Aorta (tissue), 5 donors: ENCODE measurements at places on chromosomes 6 and 20. TPM values are rescaled to one million over a fixed set of nuclear protein-coding genes. Genes with fewer than 3 reads are reported as not detected.

DNA sequence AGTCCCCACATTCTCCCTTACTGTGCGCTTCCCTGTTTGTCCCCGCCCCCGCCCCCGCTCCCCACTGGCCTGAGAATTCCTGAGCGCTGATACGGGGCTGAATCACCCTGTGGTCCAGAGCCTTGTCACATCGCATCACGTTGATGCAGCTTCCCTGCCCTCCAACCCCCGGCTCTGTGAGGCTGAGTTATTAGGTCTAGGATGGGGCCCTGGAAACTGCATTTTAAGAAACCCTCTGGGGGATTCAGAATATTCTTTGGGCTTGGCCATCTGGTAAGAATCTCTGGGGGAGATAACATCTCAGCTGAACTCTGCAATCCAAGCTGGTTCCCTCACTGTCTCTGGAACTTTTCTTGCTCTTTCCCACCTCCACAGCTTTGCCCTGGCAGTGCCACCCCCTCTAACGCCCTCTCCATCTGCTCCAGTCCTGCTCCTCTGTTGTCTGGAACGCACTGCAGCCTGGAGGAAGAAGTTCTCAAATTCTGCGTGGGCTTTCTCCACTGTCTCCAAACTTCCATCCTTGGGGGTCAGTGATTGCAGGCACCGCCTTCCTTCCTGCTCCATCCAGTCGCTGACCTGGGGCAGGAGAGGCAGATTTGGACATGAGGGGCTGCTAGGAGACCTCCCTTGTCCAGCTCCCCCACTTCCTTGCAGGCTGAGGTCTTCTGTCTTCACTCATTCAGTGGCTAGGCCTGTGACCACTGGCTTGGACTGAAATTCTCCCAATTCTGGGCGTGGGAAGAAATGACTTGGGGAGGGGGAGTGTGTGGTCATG is 42.6 kb downstream of the KIAA1755 start:
- H3K4me3 ChIP-seq = no peak overlapping the region
- H3K4me1 ChIP-seq = no peaks in the 10 kb centered on the region
- peak; percentile 80 for DNase-seq
- no peaks in the 10 kb centered on the region for H3K36me3 ChIP-seq
- H3K27me3 ChIP-seq = no peaks in the 10 kb centered on the region

GRCh38 chr6:159005436-159005835 is 5.4 kb upstream of the RSPH3 start:
- no peaks in the 10 kb centered on the region for H3K4me1 ChIP-seq
- H3K27ac ChIP-seq = no peak overlapping the region
- no peaks in the 10 kb centered on the region for H3K36me3 ChIP-seq
- no peak for DNase-seq
- no peaks in the 10 kb centered on the region for H3K27me3 ChIP-seq

Gene GNMT
- polyA plus RNA-seq = not detected

- H3K27ac ChIP-seq = no peak within 1 kb of the TSS
- no peaks in the 10 kb centered on the region for H3K36me3 ChIP-seq
- peak within 1 kb of the TSS; percentile 99 for H3K4me3 ChIP-seq
- H3K4me1 ChIP-seq = no peaks in the 10 kb centered on the region
- DNase-seq = peak; percentile 92
Observed at GRCh38 chr6:44127186-44128019, at the start of the genes MRPL14 and TMEM63B. Gene MRPL14 (minus strand): TSS chr6:44127452. CDS start chr6:44116611, 10,841 bp downstream. Gene TMEM63B (plus strand): TSS chr6:44127554. CDS start chr6:44134585, 7,031 bp downstream.

- H3K27me3 ChIP-seq = no peaks in the 10 kb centered on the region
- no peaks in the 10 kb centered on the region for H3K4me1 ChIP-seq
- no peak overlapping the region for H3K27ac ChIP-seq
- no peak overlapping the region for H3K4me3 ChIP-seq
Observed at GRCh38 chr20:3051385-3052019, 5.7 kb downstream of the MRPS26 start.

Gene PNLDC1
- polyA plus RNA-seq = 0.46 TPM

GRCh38 chr20:12177657-12178293 is 260.1 kb downstream of the BTBD3 start:
- no peaks in the 10 kb centered on the region for H3K36me3 ChIP-seq
- H3K4me3 ChIP-seq = no peak overlapping the region
- H3K27ac ChIP-seq = no peak overlapping the region
- H3K27me3 ChIP-seq = no peaks in the 10 kb centered on the region

- DNase-seq = no peak
- no peak overlapping the region for H3K27ac ChIP-seq
- H3K36me3 ChIP-seq = no peaks in the 10 kb centered on the region
- H3K4me1 ChIP-seq = no peaks in the 10 kb centered on the region
Observed at GRCh38 chr6:45997875-45998506, 17.7 kb downstream of the CLIC5 start.

DNA sequence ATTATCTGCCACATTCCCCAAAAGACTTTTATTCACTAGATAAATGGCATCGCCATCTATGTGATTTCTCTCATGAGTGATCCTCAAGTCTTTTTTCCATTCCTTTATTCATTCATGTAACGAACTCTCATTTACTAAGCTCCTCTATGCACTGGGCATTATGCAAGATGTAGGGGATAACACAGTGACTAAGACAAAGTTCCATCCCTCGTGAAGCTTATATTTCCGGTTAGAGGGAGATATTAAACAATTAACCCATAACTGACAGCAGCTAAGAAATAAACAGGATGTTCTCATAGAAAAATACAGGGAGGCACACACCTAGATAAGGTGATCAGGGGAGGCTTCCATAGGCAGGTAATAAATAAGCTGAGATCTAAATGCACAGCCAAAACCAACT is 17.2 kb upstream of the PREX1 start:
- H3K27me3 ChIP-seq = no peaks in the 10 kb centered on the region
- no peak overlapping the region for H3K27ac ChIP-seq
- DNase-seq = no peak
- no peak overlapping the region for H3K4me3 ChIP-seq
- no peaks in the 10 kb centered on the region for H3K4me1 ChIP-seq

Gene PHIP
- polyA plus RNA-seq = 2.9 TPM

GRCh38 chr6:117907601-117908245 is 659 bp downstream of the SLC35F1 start:
- peak overlapping the region; percentile 72 for H3K4me3 ChIP-seq
- H3K27me3 ChIP-seq = no peaks in the 10 kb centered on the region
- DNase-seq = peak; percentile 59
- H3K36me3 ChIP-seq = no peaks in the 10 kb centered on the region
- H3K4me1 ChIP-seq = no peaks in the 10 kb centered on the region

Gene BTN1A1
- not detected for polyA plus RNA-seq

DNA sequence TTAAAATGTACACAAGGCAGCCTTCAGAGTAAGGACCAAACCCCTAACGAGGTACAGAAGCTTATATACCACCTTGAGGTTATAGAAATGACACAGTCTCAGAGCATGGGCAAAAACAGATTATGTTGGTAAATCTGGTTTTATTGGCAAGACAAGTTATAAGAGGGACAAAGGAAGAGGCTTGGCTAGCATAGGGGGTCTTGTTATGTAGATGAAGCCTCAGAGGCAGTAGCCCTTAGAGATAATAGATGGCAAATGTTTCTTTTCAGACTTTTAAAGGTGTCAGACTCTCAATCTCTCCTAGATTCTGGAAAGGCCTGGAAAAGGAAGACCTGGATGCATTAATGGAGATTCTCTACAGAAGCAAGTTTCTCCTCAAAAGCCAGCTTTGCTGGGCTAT is 123.3 kb upstream of the ATXN1 start:
- H3K4me1 ChIP-seq = no peaks in the 10 kb centered on the region
- DNase-seq = no peak
- H3K4me3 ChIP-seq = no peak overlapping the region
- no peak overlapping the region for H3K27ac ChIP-seq

DNA sequence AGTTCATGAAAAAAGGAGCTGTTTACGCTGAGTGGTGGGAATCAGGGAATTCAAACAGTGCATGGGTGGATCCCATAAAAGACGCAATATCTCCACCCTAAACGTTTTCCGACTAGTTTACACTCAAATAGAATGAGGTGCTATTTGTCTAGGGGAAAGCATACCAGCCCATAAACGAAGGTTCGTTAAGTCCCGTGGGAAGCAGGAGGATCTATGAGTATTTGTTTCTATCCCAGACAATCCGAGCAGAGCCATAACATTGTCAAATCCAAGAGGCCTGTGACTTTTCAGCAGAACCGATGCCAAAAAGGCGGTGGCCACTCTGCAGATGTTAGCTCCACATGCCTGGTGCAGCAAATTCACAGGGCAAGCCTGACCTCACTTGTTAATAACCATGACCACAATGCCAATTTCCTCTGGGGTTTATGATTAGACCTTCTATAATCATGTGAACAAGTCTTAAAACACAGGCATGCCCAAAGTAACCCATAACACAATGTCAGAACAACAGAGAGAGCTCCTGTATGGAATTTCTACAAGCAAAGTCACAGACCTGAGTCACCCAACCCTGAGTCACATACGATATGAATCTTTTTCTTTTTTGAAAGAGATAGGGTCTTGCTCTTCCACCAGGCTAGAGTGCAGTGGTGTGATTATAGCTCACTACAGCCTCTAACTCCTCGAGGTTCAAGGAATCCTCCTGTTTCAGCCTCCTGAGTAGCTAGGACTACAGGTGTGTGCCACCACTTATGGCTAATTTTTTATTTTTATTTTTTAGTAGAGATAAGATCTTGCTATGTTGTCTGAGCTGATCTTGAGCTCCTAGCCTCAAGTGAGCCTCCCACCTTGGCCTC is 123.3 kb downstream of the KIF13A start:
- no peaks in the 10 kb centered on the region for H3K36me3 ChIP-seq
- no peaks in the 10 kb centered on the region for H3K27me3 ChIP-seq
- no peak overlapping the region for H3K4me3 ChIP-seq
- peak overlapping the region; percentile 97 for H3K27ac ChIP-seq
- DNase-seq = peak; percentile 52

Gene CLPSL2
- polyA plus RNA-seq = not detected

Gene HLA-DOB
- polyA plus RNA-seq = 0.26 TPM

Gene KIF6
- 0.63 TPM for polyA plus RNA-seq

Gene PPDPF
- polyA plus RNA-seq = 386 TPM

DNA sequence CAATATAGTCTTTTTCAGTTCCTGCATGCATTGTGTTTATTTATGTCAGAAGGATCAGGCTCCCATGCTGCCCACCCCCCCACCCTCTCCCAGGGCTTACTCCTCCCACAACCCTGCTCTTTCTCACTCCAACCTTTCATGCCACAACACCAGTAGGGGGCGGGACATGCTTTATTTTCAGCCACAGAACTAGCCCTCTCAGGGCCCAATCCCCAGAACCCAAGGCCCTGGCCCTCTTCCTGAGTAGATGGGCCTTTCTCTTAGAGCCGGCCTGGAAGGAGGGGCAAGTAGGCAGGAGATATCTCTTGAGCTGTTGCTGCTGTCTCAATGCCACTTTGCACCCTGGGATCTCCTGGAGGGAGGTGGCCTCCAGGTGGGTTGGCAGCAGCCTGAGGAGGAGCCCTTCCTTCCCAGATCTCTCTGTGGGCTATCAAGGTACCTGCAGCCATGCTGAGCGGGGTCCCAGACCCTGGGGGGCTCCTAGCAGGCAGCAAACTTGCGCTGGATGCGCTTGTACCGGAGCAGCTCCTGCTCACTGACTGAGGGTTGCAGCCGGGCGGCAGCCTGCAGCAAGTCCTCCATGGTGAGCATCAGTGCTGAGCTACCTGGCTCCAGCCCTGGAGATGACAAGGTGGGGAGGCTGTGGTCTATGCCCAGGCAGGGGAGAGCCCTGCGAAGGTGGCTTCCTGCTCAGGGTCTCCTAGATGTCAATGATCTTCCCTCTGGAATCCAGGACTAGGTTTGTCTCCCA is 3.5 kb downstream of the GNMT start:
- H3K4me3 ChIP-seq = no peak overlapping the region
- H3K27ac ChIP-seq = no peak overlapping the region
- DNase-seq = no peak
- peaks cover 12% of the 10 kb centered on the region for H3K36me3 ChIP-seq
- H3K27me3 ChIP-seq = no peaks in the 10 kb centered on the region
- H3K4me1 ChIP-seq = no peaks in the 10 kb centered on the region

DNA sequence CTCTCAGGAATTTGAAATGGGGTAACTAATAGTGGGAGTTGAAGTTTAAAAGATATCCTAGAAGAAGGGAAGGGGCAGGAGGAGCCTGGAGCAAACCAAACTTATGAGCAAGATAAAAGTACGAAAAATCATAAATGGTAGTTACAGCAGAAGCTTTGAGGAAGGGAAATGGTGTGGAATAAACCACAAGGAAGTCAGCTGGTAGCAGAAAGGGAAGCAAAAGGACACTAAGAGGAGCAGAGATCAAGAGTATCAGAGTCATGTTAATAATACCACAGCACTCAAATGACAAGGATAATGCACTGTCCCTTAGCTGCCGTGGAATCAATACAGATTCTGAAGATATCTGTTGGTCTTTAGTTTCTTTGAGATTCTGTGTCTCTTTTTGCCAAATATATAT is 44.9 kb upstream of the CCDC28A start:
- DNase-seq = no peak
- no peak overlapping the region for H3K27ac ChIP-seq
- H3K4me1 ChIP-seq = no peaks in the 10 kb centered on the region
- no peak overlapping the region for H3K4me3 ChIP-seq
- no peaks in the 10 kb centered on the region for H3K36me3 ChIP-seq

Gene LCA5
- 4.0 TPM for polyA plus RNA-seq

DNA sequence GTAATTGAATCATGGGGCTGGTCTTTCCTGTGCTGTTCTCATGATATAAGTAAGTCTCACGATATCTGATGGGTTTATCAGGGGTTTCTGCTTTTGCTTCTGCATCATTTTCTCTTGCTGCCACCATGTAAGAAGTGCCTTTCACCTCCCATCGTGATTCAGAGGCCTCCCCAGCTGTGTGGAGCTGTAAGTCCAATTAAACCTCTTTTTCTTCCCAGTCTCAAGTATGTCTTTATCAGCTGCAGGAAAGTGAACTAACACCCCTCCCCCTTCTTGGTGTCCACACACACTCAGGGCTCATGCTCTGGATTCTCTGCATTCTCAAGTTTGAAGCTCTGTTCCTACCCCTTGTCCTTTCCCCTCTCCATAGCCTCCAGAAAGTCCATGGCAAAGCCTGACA is 107.1 kb downstream of the THBS2 start:
- no peaks in the 10 kb centered on the region for H3K36me3 ChIP-seq
- H3K27ac ChIP-seq = no peak overlapping the region
- H3K27me3 ChIP-seq = no peaks in the 10 kb centered on the region
- peaks cover 2% of the 10 kb centered on the region for H3K4me1 ChIP-seq
- DNase-seq = no peak
